Chondrocyte (in vitro differentiated cells): ENCODE measurements at places on chromosomes 1 and 21. TPM values are rescaled to one million over a fixed set of nuclear protein-coding genes. Genes with fewer than 3 reads are reported as not detected.
A peak's percentile ranks its signal among the peaks of the same experiment; 100 is the strongest.

- peaks cover 94% of the 10 kb centered on the region for H3K4me1 ChIP-seq
- H3K4me3 ChIP-seq: no peak overlapping the region
- DNase-seq: no peak
- no peak overlapping the region for H3K27ac ChIP-seq
Observed at GRCh38 chr1:33337441-33337840, 16.5 kb upstream of the A3GALT2 start.

ZC3H11A gene
- 80.8 to 86.0 TPM (median 80.9 TPM) in 3 replicates for total RNA-seq

GRCh38 chr1:54571803-54572541 lies 23.9 kb downstream of the ACOT11 start:
- DNase-seq: no peak
- H3K4me1 ChIP-seq: peaks cover 27% of the 10 kb centered on the region
- no peaks in the 10 kb centered on the region for H3K36me3 ChIP-seq
- H3K27ac ChIP-seq: no peak overlapping the region
- H3K27me3 ChIP-seq: no peaks in the 10 kb centered on the region

FCER1G gene
- not detected in 3 replicates for total RNA-seq

DNA sequence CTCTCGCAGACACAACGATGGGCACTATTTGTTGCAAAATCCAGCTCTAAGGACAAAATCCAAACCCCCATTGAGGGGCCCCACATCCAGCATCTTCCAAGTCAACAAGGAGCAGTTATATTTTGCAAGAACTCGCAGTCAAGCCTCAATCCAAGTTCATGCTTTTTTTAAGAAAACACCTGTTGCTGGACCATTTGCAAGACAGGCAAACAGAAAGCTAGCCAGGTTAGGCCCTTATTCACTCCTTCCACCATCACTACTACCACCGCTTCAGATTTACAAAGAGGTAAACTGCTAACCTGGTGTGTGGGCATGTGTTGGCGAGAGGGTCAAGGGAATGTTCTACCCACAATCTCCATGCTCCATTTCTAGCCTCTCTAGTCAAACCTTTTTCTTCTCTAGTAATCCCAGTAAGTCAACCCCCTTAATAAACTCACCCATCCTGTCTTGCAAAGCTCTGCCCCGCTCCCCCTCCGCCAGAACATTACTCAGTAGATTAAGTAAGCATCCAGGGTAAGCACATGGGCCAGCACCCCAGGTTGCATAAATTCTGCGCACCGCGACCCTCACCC lies 703 bp downstream of the ERI3 start:
- DNase-seq: no peak
- peak overlapping the region; percentile 62 for H3K27ac ChIP-seq
- H3K4me1 ChIP-seq: peaks cover 35% of the 10 kb centered on the region

GRCh38 chr21:45130324-45130774 lies 56.0 kb downstream of the ADARB1 start:
- peak overlapping the region; percentile 97 for H3K27ac ChIP-seq
- peaks cover 87% of the 10 kb centered on the region for H3K4me1 ChIP-seq

DNA sequence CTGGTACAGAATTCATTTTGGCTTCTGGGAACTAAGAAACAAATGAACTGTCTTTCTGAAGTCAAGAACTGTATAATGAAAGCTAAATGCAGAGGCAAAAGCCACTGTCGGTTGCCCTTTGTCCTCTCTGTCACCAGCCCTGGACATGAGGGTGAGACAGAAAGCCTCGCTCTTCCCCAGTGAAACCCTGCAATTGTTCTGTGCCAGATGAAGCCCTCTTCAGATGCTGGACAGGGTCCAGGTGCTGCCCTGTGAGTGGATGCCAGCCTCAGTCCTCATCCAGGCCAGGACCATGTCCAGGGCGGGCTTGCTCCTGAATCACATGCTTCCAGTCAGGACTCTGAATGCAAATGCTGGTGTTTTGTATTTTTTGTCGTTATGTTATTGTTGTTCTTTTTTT lies 138.7 kb downstream of the RUNX1 start:
- H3K4me3 ChIP-seq: no peak overlapping the region
- H3K4me1 ChIP-seq: peaks cover 6% of the 10 kb centered on the region
- H3K27me3 ChIP-seq: no peaks in the 10 kb centered on the region

DNA sequence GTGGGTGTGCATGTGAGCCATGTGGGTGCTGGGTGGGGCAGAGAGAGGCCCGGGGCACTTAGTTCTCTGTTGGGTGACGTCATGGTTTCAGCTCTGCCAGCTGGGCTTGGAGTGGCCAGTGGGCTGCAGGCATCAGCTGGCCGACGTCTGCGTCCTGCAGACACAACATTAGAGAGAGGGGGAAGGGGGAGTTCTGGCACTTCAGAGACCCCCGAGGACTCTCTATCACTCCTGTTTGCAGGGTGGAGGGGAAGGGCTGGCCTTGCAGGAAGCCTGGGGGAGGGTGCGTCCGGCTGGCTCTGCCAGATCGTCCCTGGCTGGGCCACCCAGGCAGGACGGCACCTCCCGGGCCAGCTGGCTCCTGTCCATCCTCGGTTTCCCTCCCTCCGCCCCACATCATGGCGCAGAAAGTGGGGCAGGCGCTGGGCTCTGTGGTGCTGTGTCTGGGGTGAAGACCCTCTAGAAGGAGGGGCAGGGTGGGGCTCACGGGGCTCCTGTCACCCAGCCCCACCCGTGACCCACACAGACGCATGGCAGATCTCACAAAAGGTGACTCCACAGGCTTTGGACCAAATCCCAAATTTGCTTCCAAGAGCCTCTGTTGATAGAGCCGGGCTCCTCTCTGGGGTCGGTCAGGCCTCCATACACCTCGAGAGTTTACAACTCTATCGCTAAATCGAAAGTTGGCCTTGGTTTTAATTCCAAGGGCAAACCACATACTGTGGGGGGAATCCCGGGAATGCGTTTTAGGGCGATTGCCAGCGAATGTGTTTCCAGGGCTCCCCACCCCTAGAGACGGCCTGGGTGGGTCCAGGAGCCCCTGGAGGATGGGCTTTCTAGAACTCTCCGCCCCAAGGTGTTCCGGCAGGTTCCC lies 73.4 kb upstream of the TTC34 start:
- H3K4me3 ChIP-seq: no peak overlapping the region
- no peak overlapping the region for H3K27ac ChIP-seq
- no peaks in the 10 kb centered on the region for H3K36me3 ChIP-seq
- H3K4me1 ChIP-seq: no peaks in the 10 kb centered on the region

DNA sequence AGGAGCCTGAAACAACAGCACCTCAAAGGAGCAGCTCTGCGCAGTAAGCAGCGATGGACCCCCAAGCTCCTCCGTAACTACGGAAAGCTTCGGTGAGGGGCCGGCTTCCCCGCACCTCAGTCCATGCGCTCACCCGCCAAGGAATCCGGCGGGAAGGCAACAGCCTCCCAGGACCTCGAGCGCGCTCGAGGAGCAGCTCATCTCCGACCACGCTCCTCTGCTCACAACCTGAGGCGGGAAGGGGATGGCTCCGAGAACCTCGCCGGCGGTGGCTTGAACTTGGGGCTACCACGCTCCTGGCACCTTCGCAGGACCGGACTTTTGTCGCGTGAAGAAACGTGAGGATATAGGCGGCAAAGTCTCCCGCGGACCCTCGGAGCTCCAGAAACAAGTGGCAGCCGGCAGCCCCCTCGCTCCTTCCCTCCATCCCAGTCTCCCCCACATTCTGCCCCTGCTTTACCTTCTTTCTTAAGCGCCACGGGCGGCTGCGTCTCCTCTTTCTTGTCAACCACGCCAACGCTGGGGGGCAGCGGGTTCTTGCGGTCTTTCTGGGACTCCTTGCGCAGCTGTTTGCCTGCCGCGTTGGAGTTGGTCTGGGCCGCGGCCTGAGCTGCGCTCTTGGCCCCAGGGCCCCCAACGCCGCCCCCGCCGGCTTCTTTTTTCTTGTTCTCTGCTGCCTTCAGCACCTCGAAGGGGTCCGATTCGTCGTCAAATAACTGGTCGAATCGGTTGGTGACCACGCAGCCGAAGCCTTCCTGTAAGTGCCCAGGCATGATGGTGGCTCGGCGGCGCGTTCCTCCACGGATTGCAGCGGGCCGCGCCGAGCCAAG lies 459 bp downstream of the SERBP1 start:
- peaks cover 9% of the 10 kb centered on the region for H3K36me3 ChIP-seq
- no peaks in the 10 kb centered on the region for H3K27me3 ChIP-seq
- no peak for DNase-seq
- peak overlapping the region; percentile 87 for H3K4me3 ChIP-seq
- H3K4me1 ChIP-seq: peaks cover 66% of the 10 kb centered on the region

DNA sequence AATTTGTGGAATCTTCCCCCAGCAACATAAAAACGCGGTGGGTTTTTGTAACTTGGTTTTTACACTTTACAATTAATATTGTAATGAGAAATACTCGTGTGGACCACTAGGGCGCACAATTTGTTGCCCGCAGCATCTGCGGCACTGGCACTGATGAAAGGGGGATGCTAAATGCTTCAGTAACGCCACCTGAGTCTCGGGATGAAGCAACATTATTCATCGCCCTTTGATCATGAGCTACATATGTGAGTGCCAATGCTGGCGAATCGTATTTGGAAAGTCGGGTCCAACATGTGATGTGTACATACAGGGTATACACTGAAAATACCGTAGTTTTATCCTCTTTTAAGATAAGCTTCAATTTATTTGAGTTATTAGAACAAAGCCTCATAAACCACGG lies 34.2 kb upstream of the COX20 start:
- H3K4me1 ChIP-seq: peaks cover 4% of the 10 kb centered on the region
- DNase-seq: peak; percentile 18
- no peak overlapping the region for H3K4me3 ChIP-seq
- no peak overlapping the region for H3K27ac ChIP-seq
- H3K27me3 ChIP-seq: no peaks in the 10 kb centered on the region
- no peaks in the 10 kb centered on the region for H3K36me3 ChIP-seq

SLC5A9 gene
- total RNA-seq: not detected in 3 replicates

DNA sequence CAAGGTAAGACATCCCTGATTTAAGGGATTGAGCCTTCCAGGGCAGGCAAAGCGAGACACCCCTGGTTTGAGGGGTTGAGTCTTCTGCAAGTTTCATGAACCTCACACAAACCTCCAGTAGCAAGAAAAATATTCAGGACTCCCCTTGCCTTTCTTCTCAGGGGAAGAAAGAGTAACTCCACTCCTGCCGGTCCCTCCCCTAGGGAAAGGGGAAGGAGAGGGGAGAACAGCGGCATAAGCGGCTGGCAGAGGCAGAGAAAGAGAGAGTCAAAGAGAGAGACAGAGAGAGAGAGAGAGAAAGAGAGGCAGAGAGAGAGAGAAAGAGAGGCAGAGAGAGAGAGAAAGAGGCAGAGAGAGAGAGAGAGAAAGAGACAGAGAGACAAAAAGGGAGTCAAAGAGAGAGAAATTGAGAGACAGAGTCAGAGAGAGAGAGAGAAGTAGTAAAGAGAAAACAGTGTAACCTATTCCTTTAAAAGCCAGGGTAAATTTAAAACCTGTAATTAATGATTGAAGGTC lies 29.5 kb upstream of the CBR3 start:
- H3K27ac ChIP-seq: no peak overlapping the region
- DNase-seq: no peak
- no peaks in the 10 kb centered on the region for H3K36me3 ChIP-seq
- H3K27me3 ChIP-seq: peaks cover 45% of the 10 kb centered on the region

MROH7 gene
- 0.15 TPM in 1 of 3 replicates, not detected in the others for total RNA-seq
